ENCODE measurements at places on chromosomes 2 and 18. TPM values are rescaled to one million over a fixed set of nuclear protein-coding genes. Genes with fewer than 3 reads are reported as not detected.

The CRACDL gene
- polyA plus RNA-seq, result not detected

The SULT6B1 gene
- not detected for polyA plus RNA-seq

The GCKR gene
- polyA plus RNA-seq, result not detected

The ZAP70 gene
- polyA plus RNA-seq, result 2.6 TPM

The DLGAP1 gene
- polyA plus RNA-seq, result not detected

The NFU1 gene
- polyA plus RNA-seq, result 127 TPM

The DSC3 gene
- not detected for polyA plus RNA-seq

The FIGN gene
- not detected for polyA plus RNA-seq

The CYS1 gene
- not detected for polyA plus RNA-seq

The MOGAT1 gene
- polyA plus RNA-seq, result not detected

The HOXD4 gene
- not detected for polyA plus RNA-seq

The MYO7B gene
- 7.0 TPM for polyA plus RNA-seq

The ANTXR1 gene
- polyA plus RNA-seq, result not detected

The ASB18 gene
- not detected for polyA plus RNA-seq

The RAMP1 gene
- polyA plus RNA-seq, result not detected

The ELOA2 gene
- not detected for polyA plus RNA-seq

The SIX2 gene
- polyA plus RNA-seq, result not detected

The SCG2 gene
- polyA plus RNA-seq, result not detected

The DSC2 gene
- polyA plus RNA-seq, result 0.04 TPM

The SFT2D3 gene
- polyA plus RNA-seq, result 2.9 TPM

The NPAS2 gene
- not detected for polyA plus RNA-seq

The C2orf78 gene
- not detected for polyA plus RNA-seq

The DSG1 gene
- polyA plus RNA-seq, result not detected

The BCL11A gene
- 183 TPM for polyA plus RNA-seq

The SERPINB11 gene
- not detected for polyA plus RNA-seq

The PIEZO2 gene
- polyA plus RNA-seq, result 0.21 TPM

The FBLN7 gene
- not detected for polyA plus RNA-seq

The MAL gene
- polyA plus RNA-seq, result 0.49 TPM

The SYT4 gene
- polyA plus RNA-seq, result not detected

The IRS1 gene
- 0.50 TPM for polyA plus RNA-seq

The MC5R gene
- polyA plus RNA-seq, result not detected

The TRIM43 gene
- not detected for polyA plus RNA-seq

The WDPCP gene
- 4.2 TPM for polyA plus RNA-seq

The CETN1 gene
- not detected for polyA plus RNA-seq

The TMEM169 gene
- polyA plus RNA-seq, result 1.5 TPM

Measured in naive B cell (primary cell).